ENCODE measurements at places on chromosomes 4 and X.

DNA sequence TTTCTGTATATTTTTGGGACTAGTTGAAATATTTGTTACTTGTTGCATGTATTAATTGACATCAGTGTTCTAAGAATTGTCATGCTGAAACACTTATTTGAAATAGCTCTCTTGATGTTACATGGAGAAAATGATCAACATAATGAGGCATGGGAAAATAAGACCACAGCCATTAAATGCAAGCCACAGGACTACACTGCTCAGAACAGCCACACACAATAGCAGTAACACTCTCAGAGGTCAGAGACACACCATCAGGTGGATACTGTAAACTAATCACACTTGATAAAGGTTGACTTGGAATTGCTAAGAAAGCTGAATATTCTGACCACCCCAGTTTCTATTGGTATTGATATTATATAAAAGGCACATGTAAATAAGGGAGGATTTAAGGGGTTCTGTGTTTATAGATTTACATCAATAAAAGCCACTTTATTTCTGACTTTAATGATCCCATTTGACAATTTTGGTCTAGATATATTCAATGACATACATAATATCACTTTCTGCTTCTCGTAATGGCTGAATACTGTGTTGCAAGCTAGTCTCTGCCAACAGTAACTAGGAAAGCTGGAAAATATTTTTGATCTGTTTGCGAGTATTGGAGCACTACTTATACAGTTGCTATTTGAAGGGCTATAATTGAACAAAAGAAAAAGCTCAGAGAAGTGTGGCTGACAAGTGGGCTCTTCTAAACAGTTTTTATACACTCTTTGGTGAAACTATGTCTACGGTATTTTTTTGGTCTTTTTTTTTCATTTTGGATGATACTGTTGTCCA lies 876.5 kb upstream of the INTU start:
- no peak for DNase-seq

GRCh38 chr4:21507439-21507838 lies 441.1 kb downstream of the KCNIP4 start:
- peak; percentile 1 for DNase-seq

DNA sequence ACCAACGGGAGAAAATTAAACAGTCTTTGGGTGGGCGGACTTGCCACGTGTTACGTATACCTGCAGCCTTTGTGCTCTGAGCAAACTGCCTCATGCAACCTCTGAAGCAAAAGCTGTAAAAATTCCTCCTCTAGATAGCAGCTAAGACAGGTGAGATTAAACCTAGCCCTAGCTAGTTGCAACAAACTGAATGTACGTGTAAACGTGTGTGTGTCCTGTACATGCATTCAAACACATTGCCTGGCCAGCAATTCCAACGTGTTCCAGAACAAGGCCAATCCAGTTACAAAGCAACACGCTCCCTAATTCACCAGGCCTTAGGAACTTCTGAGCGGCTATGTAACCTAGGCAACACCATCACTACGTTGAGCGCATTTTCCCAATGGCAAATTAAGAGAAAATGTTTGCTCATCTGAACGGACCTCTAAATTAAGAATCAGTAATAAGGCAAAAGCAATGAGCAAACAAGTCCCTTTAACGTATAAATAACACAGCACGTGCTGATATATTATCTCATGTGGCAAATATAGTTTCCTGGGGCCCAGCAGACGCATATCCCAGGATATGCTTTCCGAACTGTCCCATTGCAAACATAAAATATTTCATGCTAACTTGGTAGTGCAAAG lies 792 bp downstream of the PPID start:
- DNase-seq = no peak

DNA sequence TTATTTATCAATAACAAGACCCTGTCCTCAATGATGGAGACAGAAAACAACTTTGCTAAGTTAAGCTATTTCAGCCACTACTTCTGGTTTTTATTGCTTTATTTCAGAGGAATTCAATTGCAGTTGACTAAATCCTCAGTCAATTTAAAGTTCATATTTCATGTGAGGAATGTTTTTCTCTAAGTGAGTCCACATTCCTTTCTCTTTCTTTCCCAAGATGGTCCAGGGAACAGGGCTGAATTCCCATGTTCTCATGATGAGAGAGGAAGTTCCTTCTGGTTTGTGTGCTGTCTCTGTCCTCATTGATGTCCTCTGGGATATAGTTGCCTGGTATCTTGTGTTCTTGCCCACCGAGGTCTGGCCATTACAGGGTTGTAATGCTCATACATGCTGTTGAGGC lies 117.2 kb downstream of the SLIT2 start:
- DNase-seq = no peak

DNA sequence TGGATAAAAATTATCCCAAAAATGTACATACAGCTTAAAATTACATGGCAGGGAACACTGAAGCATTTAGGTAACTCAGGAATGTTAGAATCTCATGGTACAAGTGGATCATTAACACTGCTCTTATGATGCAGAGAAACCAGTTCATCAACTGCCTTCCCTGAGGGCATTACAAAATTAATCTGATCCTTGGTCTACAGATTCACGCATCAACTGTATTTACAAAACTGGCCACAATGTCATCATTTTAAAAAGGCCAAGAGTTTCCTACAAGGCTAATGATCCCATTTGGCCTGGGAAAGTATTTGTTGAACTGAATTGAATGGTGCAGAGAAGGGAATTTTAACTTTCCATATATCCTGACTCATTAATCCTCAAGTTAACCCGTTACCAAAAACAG lies 84.6 kb downstream of the TSPAN5 start:
- DNase-seq = no peak

DNA sequence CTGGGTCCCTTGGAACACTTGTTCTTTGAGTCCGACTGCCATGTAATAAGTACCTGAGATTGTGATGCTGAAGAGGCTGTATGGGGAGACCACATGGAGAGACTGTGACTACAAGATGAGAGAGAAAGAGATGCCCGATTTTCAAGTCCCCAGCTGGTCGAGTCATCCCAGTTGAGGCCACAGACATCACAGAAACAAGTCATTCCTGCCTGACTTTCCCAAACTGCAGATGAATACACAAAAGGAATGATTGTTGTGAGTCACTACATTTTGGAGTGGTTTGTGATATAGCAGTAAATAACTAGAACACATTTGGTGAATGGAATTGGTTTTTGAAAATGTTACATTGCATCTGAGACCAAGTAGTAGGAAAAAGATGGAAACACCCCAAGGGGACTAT lies 9.0 kb upstream of the YIPF7 start:
- no peak for DNase-seq

DNA sequence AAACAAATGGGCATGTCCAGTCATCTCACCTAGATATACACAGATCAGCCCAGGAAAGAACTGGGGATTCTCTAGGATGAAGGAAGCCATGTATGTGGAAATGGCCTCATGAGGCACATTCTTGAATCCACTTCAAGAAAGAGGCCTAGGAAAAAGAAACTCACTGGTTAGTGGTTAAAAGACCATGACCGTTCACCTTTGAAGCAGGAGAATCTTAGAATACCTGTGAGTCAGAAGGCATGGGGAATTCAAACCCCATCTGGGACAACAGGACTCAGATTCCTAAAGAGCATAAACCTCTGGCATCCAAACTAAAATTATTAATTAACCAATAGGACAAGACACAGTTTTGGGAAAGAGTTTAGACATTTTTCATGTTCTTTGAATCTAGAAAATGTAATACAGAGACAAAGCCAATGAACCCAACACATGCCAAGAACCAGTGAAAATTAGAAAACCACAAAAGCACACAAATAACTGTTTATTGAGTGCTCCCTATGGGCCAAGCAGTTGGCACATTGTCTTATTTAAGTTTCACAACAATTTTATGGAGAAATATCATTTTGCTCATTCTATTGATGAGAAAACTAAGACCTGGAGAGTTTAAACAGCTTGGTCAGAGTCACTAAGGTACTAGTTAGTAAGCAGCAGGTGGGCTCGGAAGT lies 97.5 kb downstream of the NPNT start:
- no peak for DNase-seq

DNA sequence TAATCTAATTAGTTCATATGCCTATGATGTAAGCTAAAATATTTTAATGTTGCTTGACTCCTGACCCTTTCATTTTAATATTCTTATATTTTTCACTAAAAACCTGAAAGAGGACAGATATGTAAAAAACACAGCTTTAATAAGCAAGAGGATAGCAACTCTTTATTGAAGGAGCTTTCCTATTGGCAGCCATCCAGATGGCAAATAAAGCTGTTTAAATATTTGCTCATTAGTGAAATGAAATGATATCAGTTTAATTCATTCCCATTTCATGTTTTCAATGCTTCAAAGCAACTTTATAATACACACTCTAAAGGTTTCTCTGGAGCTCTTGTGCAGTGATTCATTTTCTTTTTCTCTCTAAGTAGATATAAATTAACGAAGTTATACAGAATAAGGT lies 473.4 kb downstream of the PCDH7 start:
- no peak for DNase-seq

DNA sequence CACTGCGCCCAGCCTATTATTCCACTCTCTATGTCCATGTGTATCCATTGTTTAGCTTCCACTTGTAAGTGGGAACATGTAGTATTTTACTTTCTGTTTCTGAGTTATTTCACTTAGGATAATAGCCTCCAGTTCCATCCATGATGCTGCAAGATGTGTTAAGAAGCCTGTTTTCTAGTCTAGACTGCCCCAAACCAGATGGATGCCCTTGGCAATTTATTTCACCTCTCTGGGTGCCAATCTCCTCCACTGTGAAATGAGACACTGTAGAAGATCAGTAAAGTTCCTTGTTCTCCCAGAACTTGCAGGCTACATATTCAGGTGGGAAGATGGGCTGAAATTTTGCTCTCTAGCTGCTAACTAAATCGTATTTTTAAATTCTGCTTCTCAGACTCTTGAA lies 72.8 kb downstream of the TSPAN5 start:
- no peak for DNase-seq

- DNase-seq = no peak
These were observed 54.6 kb downstream of the AMOT start for GRCh38 chrX:112786076-112786475.

DNA sequence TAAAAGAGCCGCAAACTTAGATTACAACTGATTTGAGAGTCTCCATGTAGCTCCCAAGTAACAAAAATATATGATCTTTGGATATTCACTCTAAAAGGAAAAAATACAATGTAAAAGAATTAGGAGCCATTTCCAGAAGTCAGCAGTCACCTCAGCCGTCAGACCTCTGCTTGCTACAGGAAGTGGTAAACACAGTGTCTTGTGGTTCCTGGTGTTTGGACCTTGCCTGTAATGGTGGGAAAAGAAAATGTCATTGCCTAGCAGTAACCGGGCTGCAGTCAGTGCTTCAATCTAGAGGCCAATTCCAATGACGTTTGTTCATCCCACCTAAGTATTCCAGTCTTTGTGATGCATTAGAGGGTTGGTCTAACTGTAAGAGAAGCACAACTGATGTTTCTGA lies 28.9 kb upstream of the SMIM31 start:
- DNase-seq = no peak

DNA sequence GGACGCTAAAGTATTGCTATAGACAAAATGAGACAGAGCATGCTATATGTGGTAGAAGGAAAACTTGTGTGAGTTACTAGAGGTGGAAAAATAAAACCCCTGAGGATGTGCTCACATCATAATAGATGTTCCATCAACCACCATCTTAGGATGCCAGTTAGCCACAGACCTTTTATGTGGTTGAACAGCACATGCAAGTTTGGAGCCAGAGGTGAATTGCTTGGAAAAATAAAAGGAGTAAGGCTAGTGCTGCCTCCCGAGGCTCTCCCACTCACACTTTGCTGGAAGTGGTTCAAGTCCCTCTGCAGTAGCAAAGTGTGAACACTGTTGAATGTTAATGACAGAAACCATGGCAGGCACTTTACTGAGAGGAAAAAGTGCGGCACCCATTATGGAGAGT lies 39.4 kb upstream of the PPARGC1A start:
- no peak for DNase-seq

DNA sequence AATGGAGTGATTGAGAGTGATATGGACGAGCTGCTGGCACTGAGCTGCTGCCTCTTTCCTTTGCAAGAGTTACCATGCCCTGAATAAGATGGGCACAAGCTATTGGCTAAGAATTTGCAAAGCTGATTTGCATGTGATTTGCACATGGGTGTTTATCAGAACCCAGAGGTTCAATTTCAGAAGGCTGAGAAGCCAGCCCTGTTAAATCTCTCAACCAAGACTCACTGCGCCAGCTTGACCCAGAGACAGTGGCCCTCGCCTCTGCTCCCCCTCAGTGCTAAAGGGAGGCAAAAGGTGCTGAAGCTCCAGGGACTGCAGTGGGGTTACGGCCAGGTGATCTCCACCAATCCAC lies 701 bp downstream of the ARHGAP4 start:
- DNase-seq = no peak

- no peak for DNase-seq
These were observed 213.6 kb upstream of the NRK start for GRCh38 chrX:105608745-105609144.

- DNase-seq = no peak
These were observed 62.3 kb downstream of the GPC3 start for GRCh38 chrX:133923113-133923512.

GRCh38 chr4:127045861-127046260 lies 586.9 kb upstream of the INTU start:
- DNase-seq = no peak

DNA sequence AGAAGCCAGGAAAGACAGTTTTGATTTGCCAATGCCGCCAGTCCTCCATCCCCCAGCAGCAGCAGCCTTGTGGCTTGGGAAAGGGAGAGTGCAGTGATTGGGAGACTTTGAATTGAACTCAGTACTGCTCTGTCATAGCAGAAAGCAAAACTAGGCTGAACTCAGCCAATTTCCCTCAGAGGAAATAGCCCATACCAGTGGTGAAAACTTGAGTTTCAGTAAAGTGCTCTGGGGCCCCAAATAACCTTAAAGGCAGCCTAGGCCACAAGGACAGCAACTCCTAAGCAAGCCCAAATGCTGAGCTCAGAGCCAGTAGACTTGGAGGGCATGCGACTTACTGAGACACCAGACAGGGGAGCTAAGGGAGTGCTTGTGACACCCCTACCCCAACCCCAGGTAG lies 2.0 kb upstream of the PROM1 start:
- DNase-seq = no peak

- peak; percentile 26 for DNase-seq
These were observed 307.5 kb upstream of the GNPDA2 start for GRCh38 chr4:45033676-45034419.

DNA sequence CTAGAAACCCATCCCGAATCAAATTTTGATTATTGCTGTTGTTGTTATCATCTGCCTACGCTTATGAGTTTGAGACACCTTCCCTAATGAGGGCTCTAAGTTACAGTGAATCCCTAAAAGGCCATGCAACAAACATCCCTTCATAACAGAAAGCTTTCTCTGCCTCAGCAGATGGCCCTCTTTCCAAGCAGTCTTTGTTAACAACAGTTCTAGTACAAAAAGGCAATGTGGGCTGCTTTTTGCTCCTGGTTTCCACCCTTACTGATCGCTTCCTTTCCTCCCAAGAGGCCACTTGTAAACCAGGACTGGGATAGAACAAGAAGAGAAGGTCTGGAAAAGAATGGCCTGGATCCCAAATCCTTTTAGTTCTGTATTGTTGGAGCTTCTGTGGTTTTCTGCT lies 24.2 kb downstream of the GPC4 start:
- peak; percentile 61 for DNase-seq
